K562 (cell line): ENCODE measurements at places on chromosomes 7 and 10.

GRCh38 chr7:94409200-94409948 is 14.7 kb downstream of the COL1A2 start:
- H3K36me3 ChIP-seq: no peaks in the 10 kb centered on the region
- H3K27me3 ChIP-seq: no peaks in the 10 kb centered on the region
- H3K4me3 ChIP-seq: no peak overlapping the region

GRCh38 chr10:133052076-133052475 is 35.6 kb upstream of the ADGRA1 start:
- DNase-seq: no peak
- no peaks in the 10 kb centered on the region for H3K36me3 ChIP-seq
- H3K27me3 ChIP-seq: peaks cover 38% of the 10 kb centered on the region
- H3K27ac ChIP-seq: no peak overlapping the region

DNA sequence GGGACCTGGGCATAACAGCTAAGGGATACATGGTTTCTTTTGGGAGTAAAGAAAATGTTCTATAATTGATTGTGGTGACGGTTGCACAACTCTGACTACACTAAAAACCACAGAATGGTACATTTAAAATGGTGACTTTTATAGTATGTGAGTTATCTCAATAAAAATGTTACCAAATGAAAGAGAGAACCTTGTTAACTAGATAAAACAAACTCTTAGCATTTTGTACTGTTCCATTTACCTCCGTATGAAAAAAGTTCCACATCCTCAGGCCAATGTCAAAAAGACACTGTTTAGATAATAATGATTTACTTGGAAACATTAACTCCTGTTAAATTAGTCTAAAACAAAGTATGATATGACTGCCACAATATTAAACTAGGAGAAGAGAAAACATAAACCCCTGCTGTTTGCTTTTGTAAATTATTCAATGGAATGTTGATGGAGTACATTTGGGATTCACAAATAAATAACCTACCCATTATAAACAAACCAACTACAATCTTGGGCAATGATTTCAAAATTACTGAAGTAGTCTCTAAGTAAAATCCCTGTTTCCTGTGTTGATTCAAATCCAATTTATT is 60.7 kb downstream of the SMURF1 start:
- no peak for DNase-seq
- no peaks in the 10 kb centered on the region for H3K36me3 ChIP-seq
- peaks cover 11% of the 10 kb centered on the region for H3K4me1 ChIP-seq
- H3K27ac ChIP-seq: no peak overlapping the region
- H3K4me3 ChIP-seq: no peak overlapping the region

DNA sequence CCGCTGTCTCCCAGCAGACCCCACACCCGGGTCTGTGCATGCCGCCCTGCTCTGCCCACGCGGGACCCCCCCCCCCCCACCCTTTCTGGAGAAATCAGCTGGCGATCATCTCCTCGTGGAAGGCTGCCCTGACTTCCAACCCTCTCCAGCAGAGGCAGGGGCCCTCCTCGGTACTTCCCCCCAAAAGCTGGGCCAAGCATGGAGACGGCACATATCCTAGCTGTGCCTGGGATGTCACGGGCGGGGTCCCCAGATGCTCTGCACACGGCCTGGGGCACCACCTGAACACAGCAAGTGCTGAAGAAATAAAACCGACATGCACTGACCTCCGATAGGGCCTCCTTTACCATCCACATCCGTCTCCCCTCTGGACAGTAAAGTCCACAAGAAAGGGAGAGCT is 96.0 kb downstream of the DIP2C start:
- H3K4me1 ChIP-seq: no peaks in the 10 kb centered on the region
- H3K4me3 ChIP-seq: no peak overlapping the region
- H3K36me3 ChIP-seq: no peaks in the 10 kb centered on the region
- DNase-seq: no peak
- H3K27me3 ChIP-seq: peaks cover 85% of the 10 kb centered on the region
- H3K27ac ChIP-seq: no peak overlapping the region

GRCh38 chr7:22214000-22214399 is 143.0 kb downstream of the RAPGEF5 start:
- no peak overlapping the region for H3K4me3 ChIP-seq
- H3K27me3 ChIP-seq: no peaks in the 10 kb centered on the region
- H3K4me1 ChIP-seq: peaks cover 7% of the 10 kb centered on the region; the same call in 2 of the 3 replicates
- H3K27ac ChIP-seq: no peak overlapping the region
- no peak for DNase-seq

DNA sequence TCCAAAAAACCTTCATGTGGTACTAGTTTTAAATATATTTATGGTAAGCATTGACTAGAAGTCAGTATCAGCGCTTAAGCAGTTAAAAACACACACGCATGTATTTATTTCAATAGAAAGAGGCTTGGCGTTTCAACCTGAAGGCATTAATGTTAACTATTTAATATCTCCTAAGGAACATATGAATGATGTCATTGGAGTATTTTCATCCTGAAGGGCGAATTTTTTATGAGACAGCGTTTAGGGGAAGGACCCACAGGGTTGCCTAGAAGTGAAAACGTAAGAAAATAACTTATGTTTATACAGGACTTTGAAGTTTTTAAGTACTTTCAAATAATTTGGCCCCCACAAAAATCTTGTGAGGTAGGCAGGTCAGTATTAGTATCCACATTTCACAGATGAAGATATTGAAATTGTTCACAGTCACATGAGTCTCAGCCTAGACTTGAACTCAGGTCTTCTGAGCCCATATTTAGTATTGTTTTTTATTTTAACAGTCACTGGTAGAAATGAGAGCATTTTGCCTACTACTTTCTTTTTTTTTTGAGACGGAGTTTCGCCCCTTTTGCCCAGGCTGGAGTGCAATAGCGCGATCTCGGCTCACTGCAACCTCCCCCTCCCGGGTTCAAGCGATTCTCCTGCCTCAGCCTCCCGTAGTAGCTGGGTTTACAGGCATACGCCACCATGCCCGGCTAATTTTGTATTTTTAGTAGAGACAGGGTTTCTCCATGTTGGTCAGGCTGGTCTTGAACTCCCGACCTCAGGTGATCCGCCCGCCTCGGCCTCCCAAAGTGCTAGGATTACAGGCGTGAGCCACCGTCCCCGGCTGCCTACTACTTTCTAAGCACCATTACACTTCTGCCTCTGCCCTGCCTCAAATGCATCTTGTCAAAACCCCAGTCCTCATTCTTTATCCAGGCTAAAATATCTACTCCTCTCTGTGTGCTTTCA is 1.8 kb downstream of the SLK start:
- H3K4me1 ChIP-seq: peaks cover 5% of the 10 kb centered on the region; the same call in 1 of the 2 replicates
- peak overlapping the region; percentile 90 for H3K4me3 ChIP-seq
- H3K36me3 ChIP-seq: 0 out of 3 replicates have a peak, but pooled peaks cover 2% of the 10 kb centered on the region
- H3K27ac ChIP-seq: peak overlapping the region; percentile 98
- no peaks in the 10 kb centered on the region for H3K27me3 ChIP-seq

GRCh38 chr7:43791-44540 is 148.4 kb upstream of the FAM20C start:
- no peak overlapping the region for H3K27ac ChIP-seq
- no peaks in the 10 kb centered on the region; the same call in 1 of the 2 replicates for H3K4me1 ChIP-seq
- no peak overlapping the region for H3K4me3 ChIP-seq
- H3K27me3 ChIP-seq: peaks cover 51% of the 10 kb centered on the region

- H3K27ac ChIP-seq: no peak overlapping the region
- H3K27me3 ChIP-seq: peaks cover 2% of the 10 kb centered on the region; the same call in 1 of the 3 replicates
Measured at GRCh38 chr10:3554121-3554522, 230.9 kb downstream of the KLF6 start.

DNA sequence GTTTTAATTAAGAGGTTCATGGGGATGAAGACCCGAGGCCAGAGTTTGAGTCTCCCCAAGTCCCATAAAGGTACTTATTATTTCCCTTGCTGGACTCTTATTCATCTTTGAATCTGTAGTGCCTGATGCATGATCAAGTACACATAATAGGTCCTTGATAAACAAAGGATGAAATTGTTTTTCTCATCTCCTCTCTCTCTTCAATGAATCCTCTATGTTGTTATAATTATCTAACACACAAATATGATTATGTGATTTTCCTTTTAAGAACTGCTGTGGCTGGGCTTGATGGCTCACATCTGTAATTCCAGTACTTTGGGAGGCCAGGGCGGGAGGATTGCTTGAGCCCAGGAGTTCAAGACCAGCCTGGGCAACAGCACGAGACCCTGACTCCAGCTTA is 117.7 kb downstream of the BAMBI start:
- H3K4me3 ChIP-seq: no peak overlapping the region
